ENCODE measurements at places on chromosomes 3 and 15.

DNA sequence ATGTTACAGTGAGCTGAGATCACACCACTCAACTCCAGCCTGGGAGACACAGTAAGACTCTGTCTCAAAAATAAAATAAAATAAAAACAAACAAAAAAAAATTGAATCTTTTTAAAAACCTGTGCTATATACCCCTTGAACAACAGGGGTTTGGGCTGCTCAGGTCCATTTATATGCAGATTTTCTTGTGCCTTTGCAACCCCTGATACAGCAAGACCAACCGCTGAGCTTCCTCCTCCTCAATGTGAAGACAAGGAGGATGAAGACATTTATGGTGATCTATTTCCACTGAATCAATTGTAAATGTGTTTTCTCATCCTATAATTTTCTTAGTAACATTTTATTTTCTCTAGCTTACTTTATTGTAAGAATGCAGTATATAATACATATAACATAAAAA lies 831.0 kb upstream of the ARPP21 start:
- DNase-seq, result no peak

- DNase-seq, result no peak
These were observed 134.4 kb downstream of the MDFIC2 start for GRCh38 chr3:70177881-70178645.

GRCh38 chr3:114686621-114687020 lies 392.8 kb downstream of the TIGIT start:
- no peak for DNase-seq

GRCh38 chr15:36886191-36886590 lies 214.2 kb downstream of the MEIS2 start:
- DNase-seq, result no peak

DNA sequence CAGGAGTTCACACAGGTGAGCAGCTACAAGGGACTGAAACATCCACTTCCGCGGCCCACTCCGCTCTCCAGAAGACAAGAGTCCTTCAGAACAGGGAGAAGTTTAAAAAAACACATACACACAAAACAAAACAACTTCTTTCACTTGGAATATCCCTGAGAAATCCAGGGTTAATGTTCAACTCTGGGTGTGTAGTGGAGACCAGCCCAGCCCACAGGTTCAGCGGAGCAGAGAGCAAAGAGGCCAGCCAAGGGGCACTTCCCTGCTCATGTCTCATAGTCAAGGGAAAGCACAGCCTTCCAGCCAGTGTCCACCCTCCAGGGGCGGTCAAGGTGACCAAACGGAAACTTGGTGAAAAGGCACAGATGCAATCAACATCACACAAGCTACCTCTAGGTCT lies 41.6 kb downstream of the WNT5A start:
- DNase-seq, result no peak

- DNase-seq, result no peak
These were observed 47.8 kb upstream of the C3orf70 start for GRCh38 chr3:185200639-185201038.

GRCh38 chr3:142596726-142597088 lies 514 bp downstream of the PLS1 start:
- no peak for DNase-seq

Data from AG09319 (cell line).